ENCODE measurements at places on chromosomes 7 and 10.

GRCh38 chr7:106717254-106717954, 56.4 kb upstream of the CCDC71L start:
- DNase-seq, result peak; percentile 41

DNA sequence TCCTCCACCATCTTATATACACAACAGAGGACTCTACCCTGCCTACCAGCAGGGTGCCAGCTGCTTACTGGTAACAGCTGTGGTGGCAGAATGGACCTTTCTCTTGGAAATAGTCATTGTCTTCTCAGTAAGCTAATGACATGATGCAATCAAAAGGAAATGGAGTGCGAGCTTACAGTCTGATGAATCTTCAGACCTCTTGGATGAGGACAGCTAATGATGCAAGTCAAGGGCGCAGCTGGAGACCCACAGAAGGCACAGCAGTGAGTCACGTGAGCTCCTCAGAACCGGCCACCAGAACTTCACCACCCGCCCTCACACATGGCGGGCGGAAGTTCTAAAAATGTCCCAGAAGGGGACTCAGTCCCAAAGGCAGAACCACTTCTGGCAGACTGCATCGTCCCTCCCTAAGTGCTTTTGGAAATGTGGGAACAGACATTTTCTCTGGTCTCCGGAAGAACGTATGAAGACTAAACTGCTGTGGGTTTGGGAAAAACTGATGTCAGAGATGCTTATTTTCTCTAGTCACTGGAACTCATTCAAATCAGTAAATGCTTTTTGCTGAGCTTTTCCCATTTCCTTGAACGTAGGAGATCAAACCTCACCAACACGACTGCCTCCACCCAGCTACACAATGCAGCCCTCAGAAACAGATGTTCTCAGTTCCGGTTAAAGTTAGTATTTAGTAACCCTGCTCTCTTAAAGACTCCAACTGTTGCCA, 96.4 kb downstream of the FAS start:
- DNase-seq, result peak; percentile 51

GRCh38 chr10:13161857-13162271, 506 bp downstream of the MCM10 start:
- peak; percentile 20 for DNase-seq

GRCh38 chr7:2893411-2893861, 49.3 kb upstream of the GNA12 start:
- no peak for DNase-seq

DNA sequence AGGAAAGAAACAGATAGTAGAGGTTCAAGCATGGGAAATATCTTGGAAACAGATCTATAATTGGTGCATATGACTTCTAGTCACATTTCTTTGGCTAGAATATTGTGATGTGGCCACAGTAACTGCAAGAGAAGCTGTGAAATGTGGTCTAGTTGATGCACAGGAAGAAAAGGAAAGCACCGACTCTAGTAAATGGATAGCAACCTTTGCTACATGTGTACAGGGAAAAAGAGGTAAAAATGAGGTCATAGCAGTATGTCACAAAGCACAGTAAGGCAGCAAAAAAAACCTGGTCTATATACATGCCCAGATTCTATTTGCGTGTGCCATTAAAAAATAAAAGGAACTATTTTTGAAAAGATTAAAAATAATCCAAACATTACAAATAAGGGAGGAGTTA, 102.6 kb upstream of the LRRN3 start:
- DNase-seq, result no peak

GRCh38 chr10:97598407-97599271, 9.1 kb downstream of the C10orf62 start:
- no peak for DNase-seq

DNA sequence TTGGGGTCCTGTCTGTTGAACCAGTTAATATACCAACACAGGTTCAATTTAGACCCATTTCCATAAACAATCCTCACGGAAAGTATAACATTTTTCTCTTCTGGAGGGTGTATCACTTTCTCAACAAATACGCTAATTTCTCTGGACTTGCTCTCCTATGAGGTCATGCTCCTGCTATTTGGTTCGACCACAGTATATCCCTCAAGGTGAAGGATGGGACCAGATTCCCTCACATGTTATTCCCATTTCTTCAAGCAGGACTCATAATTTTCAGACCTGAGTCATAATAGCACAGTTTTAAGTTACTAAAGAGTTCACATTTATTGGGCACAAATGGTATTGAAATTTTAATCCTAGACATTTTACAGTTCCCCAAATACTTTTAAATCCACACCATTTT, 57.2 kb downstream of the ADAM12 start:
- peak; percentile 17 for DNase-seq

- DNase-seq, result no peak
Measured at GRCh38 chr7:107667341-107667740, 6.7 kb downstream of the SLC26A4 start.

DNA sequence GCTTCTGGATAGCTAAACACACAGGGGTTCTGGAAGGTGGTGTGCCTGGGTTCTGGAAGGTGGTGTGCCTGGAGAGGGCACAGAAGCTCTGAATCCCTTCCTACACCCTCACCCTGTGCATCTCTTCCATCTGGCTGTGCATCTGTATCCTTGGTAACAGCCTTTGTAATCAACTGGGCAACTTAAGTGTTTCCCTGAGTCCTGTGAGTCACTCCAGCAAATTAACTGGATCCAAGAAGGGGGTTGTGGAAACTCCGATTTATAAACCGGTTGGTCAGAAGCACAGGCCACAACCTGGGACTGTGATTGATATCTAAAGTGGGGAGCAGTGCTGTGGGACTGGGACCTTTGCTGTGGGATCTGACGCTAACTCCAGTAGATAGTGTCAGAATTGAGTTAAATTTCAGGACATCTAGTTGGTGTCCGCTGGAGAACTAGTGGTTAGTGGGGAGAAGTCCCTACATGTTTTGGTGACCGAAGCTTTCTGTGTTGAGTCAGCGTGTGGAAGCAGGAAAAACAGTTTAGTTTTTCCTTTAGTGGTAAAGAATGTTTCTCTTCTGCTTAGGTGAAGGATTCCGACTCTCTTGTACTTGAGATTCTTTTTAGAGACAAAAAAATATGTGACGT, 228.1 kb downstream of the BMPER start:
- peak; percentile 34 for DNase-seq

DNA sequence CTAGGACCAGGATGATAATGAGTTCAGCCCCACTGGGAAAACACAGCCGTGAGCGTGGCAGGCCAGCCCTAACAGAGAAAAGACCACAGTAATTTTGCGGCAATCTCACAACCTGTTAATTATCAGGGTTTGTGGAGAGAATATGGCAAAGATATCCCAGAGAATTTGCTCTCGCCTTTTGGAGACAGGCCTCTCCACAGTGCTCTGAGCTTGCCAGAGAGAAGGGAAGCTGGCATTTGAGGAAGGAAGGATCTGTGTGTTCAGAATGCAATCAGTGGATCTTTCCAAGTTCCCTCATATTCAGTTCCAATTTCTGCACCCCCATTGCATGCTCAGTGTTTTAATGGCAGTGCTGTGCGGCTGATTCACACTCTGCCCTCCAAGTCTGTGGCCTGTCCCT, 60.2 kb downstream of the PLPP4 start:
- DNase-seq, result no peak

DNA sequence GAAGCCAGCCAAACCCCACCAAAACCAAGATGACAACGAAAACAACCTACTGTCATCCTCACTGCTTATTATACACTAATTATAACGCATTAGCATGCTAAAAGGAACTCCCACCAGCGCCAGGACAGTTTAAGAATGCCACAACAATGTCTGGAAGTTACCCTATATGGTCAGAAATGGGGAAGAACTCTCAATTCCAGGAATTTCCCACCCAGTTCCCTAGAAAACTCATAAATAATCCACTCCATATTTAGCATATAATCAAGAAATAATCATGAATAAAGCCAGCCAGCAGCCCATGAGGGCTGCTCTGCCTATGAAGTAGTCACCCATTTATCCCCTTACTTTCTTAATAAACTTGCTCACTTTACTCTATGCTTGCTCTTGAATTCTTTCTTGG, 20.8 kb downstream of the MICU1 start:
- DNase-seq, result no peak

DNA sequence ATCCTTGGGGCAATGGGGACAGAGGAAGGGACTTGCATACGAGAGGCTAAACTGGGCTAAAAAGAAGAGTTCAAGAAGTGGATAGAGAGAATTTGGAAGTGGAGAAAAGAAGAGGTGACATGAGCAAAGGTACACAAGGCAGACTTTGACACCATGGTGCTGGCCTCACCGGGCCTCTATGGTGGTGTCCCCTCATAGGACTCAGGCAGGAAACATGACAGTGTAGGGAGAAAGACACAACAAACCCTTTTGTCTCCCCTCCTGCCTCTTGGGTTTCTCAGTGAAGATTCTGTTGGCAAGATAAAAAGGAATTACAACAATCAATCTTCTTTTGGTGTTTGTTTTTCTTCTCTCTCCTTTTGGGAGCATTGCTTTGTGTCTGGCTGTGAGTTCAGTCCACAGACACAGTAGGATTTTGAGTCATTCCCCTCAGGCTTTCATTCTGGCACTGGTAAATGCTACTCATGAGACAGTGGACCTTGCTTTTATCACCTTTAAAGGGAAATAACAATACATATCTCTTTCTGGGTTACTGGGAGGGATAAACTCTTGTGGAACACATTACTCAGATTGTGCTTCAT, 827.7 kb downstream of the TNS3 start:
- peak; percentile 68 for DNase-seq

GRCh38 chr10:10803278-10803677, 214.4 kb upstream of the CELF2 start:
- DNase-seq, result no peak

GRCh38 chr10:59332581-59332980, 29.8 kb downstream of the FAM13C start:
- DNase-seq, result no peak

DNA sequence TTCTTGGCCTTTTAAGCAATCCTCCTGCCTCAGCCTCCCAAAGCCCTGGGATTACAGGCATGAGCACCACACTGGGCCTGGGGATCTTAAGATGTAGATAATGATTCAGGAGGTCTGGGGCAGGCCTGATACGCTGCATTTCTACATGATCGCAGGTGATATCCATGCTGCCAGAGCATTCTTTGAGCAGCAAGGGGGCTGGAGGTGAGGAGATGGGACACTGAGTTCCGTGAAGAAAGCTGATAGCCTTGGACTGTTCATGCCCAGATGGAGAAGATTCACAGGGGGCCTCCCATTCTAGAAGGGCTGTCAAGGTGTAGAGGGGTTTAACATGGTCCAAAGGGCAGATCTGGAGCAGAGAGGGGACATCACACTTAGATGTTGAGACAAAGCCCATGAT, 480.3 kb downstream of the RPS24 start:
- no peak for DNase-seq

GRCh38 chr10:124821520-124821919, 19.9 kb downstream of the ABRAXAS2 start:
- DNase-seq, result no peak

- DNase-seq, result no peak
Measured at GRCh38 chr7:68485253-68485917, 1112.9 kb upstream of the AUTS2 start.

DNA sequence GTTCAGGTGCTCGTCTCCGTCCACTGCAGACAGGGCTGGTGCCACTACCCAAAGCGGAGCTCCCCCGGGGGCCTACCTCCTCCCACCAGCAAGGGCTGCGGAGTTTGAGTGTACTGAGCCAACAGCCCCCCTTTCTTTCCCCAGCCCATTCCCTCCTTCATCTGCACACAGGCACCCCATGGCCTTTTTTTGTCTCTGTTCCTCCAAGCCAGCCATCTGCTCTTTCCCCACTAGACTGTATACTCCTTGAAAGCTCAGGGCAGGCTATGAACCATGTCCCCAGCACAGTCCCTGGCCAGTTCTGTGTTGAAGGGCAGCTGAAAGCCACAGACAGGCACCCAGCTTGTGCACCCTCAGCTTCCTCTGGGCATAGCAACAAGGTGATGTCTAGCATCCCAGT, 99.4 kb downstream of the ZMIZ1 start:
- no peak for DNase-seq

- DNase-seq, result peak; percentile 27
Measured at GRCh38 chr10:31477584-31477983, 158.6 kb downstream of the ZEB1 start.

GRCh38 chr10:78408671-78409472, 375.2 kb downstream of the RPS24 start:
- peak; percentile 13 for DNase-seq

- no peak for DNase-seq
Measured at GRCh38 chr7:106814887-106815286, 50.2 kb upstream of the PIK3CG start.

DNA sequence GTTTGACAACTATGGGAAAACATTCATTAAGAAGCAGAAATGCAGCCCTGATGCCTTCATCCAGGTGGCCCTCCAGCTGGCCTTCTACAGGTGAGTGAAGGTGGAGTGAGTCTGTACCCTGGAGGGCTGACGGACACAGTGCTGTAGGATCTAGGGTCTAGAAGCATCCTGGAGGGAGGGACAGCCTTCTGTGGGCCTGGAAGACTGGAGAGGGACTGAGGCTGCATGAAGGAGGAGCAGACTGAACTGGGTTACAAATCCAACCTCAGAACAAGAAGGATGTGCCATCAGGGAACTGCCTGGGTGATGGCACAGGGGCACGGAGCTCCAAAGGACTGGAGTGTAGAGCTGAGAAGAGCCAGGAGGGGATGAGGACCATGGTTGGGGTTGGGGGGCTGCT, 27.5 kb upstream of the C10orf53 start:
- no peak for DNase-seq

DNA sequence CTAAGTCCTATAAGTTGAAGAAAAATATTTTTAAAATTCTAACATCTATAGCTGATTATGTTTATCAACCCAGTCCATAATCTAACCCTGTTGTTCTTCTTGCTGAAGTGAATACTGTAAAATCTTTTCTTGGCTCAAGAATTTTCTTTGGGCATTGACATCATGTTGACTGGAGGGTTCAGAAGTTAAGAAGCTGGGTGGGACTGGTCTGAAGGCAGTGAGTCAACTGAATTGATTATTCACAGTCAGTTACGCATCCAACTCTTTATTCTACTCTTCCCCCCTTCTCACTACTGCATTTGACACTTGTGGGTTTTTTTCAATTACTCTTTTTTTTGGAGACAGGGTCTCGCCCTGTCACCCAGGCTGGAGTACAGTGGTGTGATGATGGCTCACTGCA, 31.0 kb downstream of the DENND2A start:
- DNase-seq, result peak; percentile 31

- peak; percentile 59 for DNase-seq
Measured at GRCh38 chr10:15744217-15744865, 24.6 kb upstream of the ITGA8 start.

- no peak for DNase-seq
Measured at GRCh38 chr7:7175075-7175695, 7.2 kb upstream of the C1GALT1 start.

Data from iris pigment epithelial cell (primary cell).